ENCODE measurements at places on chromosomes 12 and 14.
A peak's percentile ranks its signal among the peaks of the same experiment; 100 is the strongest.

DNA sequence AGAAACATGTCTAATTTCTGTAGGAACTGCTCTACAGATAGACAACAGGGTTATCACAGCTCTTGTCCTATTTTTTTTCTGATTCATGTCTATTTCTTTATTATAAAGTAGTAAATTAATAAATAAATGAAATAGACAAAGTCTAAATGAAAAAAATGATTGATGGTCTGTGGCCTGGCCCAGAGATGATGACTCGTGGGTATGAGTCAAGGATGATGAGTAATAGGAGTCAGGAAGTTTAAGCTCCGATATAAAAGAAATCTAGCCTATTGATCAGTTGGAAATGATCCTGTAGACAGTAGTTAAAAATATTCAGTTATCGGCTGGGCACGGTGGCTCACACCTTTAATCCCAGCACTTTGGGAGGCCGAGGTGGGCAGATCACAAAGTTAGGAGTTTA, 90.6 kb upstream of the RTL1 start:
- DNase-seq: no peak

GRCh38 chr12:880656-881055, 68.8 kb downstream of the RAD52 start:
- no peak for DNase-seq

DNA sequence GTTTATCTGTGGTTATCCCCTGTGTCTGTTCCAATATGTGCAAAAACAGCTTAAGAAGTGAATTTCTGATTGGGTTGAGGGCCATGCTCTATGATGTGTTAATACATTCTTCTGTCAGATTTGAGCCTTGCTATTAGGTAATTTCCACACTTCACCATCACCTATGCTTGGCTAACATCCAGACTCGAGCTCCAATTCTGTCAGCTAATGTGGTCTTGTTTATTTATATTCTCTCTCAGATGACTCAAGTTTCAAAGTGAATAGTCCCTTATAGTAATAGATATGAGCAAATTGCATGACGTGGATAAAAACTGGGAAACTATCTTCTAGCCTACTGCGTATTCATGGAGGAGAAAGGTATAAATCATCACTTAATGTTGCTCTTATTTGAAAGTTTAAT, 451.3 kb downstream of the SNAPC1 start:
- no peak for DNase-seq

- DNase-seq: no peak
Measured at GRCh38 chr12:49982246-49983087, 9.7 kb downstream of the AQP6 start.

DNA sequence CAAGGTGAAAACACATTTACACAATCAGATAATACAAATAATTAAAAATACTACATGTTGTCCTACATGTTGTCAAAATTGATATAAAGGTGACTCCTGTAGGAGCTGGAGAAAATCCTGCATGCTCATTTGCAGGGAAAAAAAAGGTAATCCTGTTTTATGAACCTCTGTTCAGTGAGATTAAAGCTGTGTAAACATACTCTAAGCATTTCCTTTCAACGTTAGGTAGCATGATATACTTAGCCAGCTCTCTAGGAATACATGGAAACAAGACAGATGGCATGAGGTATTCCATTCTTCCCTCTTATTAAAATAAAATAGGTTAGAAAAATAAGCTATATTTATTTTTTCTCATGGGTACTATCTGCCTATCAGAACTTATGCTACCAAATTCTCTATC, 635.7 kb upstream of the FLRT2 start:
- no peak for DNase-seq

GRCh38 chr12:50742776-50743175, 21.1 kb upstream of the ATF1 start:
- DNase-seq: no peak

DNA sequence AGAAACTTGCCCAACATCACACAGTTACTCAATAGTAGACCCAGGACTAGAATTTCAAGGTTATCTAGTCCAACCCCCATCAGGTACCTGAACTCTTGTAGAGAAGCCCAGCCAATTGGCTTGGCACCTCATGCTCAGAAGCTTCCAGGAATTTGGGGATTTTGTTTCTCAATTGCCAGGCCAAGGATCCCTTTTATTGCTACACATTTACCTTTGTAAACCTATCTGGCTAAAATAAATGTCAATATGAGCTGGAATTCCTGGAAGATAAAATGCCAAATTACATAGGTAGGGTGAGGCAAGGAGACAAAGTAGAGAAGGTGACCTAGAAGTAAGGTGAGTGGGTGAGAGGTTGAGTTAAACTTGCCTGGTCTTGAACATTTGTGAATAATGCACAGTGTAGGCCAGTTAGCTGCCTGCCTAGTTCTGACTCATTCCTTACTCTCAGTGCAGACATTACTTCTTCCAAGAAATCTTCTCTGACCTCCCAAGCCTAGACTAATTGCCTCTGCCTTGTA, 36.3 kb downstream of the SDR9C7 start:
- no peak for DNase-seq

GRCh38 chr14:85573406-85573805, 43.5 kb downstream of the FLRT2 start:
- no peak for DNase-seq

- no peak for DNase-seq
Measured at GRCh38 chr14:90381999-90382451, 14.8 kb upstream of the CALM1 start.

GRCh38 chr12:101490286-101490920, 15.3 kb downstream of the SPIC start:
- DNase-seq: no peak

DNA sequence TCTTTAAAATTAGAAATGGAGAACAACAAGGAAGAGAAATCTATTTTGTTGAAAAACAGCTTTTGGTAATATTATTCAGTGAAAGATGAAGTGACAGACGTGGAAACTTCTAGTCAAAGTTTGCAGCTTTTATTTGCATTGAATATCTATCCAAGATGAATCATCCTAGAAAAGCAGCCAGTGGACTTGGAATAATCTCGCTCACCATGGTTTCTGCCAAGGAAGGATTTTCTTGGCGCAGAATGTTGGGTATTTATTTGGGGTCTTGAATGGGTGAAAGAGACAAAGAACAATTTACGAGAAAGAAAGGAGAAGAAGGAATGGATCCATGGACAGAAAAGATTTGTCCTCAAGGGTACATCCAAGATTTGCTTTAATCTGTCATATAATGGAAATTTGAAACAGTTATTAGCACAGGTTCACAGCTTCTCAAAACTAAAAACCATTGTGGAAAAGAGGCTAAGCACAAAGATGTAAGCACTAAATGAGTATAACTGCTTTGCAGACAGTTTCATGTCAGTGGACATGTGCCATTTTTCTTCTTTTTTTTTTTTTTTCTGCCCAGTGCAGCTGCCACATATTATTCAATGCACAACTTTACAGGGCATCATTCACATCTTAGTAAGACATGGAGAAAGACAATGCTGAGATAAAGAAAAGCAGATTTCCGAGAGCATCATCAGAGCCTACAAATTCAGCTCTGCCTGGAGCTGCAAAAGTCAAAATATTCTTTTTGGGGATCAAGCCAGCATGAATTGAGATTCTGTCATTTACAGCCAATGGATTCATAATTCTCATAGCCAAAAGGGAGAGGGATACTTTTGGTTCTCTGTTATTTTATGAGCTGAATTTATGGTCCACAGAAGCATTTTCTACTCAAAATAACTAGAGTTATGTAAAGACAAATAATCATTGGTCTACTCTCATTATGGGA, 333.7 kb downstream of the DAD1 start:
- no peak for DNase-seq

- no peak for DNase-seq
Measured at GRCh38 chr14:53380052-53380866, 227.1 kb upstream of the DDHD1 start.

GRCh38 chr12:29992366-29992765, 208.6 kb upstream of the TMTC1 start:
- no peak for DNase-seq

DNA sequence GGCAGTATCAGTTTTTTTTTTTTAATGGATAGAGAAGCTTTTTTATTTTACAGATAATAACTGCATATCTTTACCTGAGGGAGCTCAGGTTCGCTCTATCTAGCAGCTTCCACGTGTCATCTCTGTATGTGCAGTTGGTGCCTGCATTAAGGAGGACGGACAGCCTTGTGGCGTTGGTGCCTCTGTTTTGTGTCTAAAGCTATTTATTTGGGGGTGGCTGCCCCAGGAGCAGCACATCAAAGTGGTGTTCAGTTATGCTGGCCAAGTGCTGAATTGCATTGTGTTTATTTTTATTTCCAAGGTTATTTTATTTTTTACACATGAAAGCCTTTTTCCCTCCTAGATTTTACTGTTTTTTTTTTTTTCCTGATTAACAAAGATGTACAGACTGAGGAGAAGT, 59.7 kb downstream of the RASSF3 start:
- DNase-seq: peak; percentile 23

DNA sequence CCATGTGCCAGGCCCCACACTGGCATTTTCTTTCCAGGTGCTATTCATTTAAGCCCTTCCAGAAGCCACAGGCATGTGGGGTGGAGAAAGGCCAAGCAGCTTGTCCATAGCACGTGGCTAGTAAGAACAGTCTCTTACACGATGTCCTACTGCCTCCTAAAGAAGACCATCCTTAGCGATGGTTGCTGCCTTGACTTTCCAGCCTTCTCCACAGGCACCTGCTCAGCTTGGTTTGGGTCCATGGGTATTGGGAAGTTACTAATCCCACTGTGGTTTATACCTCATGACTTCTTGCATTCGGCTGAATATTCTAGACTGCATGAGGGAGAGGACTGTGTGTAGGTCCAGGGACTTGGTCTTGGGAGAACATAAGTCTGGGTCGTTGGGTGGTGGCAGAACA, 49.2 kb downstream of the NINJ2 start:
- DNase-seq: no peak

DNA sequence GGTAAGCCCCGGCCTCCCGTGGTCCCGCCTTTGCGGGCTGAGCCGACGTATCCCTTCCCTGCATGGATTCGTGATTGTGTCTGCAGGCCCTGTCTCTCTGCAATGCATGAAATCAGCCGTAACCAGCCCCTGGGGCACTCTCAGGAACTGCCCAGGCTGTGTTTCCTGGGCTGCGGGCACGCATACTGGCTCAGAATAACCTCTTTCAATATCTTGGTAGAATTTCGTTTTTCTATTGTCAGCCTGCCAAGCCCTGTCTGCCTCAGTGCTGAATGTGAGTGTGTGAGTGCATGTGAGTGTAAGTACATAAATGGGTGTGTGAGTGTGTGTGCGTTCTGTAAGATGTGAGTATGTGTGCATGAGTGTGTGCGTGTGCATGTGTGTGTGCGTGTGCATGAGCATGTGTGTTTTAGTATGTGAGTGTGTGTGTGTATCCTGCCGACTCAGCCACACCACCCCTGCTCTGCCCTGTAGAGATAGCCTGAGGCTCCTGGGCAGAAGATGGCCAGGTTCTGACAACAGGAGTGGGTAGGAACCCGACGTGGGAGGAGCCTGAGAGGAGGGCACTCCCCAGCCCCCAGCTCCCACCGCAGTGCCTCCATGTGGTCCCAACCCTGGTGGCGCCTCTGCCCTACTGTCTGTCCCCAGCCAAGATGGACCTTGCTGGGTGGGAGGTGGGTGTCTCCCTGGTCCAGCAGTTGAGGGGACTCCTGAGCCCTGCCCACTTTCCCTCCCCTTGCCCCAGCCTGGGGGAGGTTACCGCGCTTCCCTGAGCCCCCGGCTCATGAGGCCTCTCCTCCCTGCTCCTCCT, 268.8 kb downstream of the ADGRD1 start:
- no peak for DNase-seq

- DNase-seq: no peak
Measured at GRCh38 chr12:9910716-9911421, 21.3 kb downstream of the CLEC2A start.

DNA sequence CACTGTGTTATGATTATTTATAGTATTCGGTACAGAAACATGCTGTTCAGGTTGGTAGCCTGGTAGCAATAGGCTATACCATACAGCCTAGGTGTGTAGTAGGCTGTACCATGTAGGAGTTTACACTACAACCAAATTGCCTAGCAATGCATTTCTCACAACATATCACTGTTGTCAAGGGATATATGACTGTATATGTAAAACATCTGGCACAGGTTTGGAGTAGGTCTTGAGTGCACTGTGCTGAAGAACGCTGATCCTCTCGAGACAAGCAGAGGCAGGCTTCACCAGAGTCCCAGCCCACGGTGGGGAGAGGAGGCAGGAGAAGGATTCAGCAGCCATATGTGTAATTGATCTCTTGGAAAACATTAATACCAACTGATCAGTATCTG, 15.0 kb upstream of the TBX5 start:
- no peak for DNase-seq

- no peak for DNase-seq
Measured at GRCh38 chr12:102954134-102954533, 3.3 kb upstream of the ASCL1 start.

- no peak for DNase-seq
Measured at GRCh38 chr12:86050010-86050409, 175.9 kb downstream of the NTS start.

DNA sequence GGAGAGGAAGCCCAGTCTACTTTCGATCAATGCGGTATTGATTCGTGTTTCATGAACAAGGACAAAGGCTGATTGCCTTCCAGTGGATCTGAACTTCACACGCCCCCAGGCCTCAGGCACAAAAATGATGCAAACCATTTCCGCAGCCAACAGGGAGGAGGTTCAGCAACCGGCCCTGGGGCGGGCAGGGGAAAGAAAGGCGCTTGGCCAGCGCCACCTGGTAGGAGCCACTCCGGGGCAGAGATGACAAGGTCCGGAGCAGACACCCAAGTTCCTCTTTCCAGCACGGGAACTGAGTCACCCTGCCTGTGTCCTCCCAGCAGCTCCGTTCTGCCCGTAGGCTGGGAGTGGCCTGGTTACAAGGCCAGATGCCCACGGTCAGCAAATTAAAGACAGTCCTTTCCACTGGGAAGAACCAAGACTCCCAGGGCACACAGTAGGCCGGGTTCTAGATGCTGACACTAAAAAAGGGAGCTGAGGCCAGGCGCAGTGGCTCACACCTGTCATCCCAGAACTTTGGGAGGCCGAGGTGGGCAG, 136.3 kb downstream of the SCARB1 start:
- DNase-seq: no peak

GRCh38 chr14:99698642-99699041, 14.5 kb downstream of the CYP46A1 start:
- DNase-seq: no peak

DNA sequence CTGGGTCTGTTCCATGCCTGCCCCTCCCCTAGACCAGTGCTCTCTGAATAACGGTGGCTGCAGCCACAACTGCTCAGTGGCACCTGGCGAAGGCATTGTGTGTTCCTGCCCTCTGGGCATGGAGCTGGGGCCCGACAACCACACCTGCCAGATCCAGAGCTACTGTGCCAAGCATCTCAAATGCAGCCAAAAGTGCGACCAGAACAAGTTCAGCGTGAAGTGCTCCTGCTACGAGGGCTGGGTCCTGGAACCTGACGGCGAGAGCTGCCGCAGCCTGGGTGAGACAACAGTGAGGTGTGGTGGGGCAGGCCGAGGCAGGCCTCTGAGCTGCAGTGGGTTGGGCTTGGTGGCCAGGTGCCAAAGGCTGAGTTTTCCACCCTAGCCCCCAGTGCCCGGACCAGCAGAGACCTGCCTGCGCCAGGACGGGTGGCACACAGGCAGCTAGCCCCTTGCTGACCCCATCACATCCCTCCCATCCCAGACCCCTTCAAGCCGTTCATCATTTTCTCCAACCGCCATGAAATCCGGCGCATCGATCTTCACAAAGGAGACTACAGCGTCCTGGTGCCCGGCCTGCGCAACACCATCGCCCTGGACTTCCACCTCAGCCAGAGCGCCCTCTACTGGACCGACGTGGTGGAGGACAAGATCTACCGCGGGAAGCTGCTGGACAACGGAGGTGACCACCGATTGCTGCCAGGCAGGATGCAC, 28.2 kb upstream of the LRP1-AS start:
- peak; percentile 54 for DNase-seq

Data from spinal cord (tissue), 10 donors.